ENCODE measurements at places on chromosomes 5 and 9.

DNA sequence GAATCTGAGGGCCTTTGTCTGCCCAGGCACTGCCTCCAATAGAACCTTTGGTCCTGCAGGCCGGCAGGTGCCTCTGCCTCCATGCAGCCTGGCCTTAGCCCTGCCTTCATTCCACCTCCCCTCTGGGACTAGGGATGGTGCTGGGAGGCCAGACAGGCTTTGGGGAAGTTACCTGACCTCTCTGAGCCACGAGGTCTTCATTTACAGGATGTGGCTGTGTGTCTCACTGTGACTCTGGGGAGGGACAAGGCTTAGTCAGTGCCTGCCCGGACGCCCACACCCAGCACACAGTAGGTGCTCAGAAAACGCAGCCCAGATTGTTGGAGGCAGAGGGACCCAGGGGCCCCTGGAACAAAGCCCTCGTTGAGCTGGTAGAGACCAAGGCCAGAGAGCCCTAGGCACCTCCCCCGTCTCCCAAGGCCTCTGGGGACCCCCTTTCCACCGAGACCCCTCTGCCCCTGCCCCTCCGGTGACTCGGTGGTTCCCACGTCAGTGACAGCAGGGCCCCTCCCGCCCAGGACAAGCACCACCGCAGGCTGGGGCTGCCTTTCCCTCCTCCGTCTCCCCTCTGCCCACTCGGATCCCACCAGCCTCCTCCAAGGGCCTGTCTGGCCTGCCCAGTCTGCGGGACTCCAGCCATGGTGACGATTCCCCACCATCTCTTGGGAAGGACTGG, 46.9 kb upstream of the EGFL7 start:
- DNase-seq, result no peak

DNA sequence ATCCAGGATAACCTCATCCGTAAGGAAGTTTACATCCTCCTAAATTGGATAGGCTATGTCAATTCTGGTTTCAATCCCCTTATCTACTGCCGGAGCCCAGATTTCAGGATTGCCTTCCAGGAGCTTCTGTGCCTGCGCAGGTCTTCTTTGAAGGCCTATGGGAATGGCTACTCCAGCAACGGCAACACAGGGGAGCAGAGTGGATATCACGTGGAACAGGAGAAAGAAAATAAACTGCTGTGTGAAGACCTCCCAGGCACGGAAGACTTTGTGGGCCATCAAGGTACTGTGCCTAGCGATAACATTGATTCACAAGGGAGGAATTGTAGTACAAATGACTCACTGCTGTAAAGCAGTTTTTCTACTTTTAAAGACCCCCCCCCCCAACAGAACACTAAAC, 1.3 kb downstream of the ADRB2 start:
- no peak for DNase-seq

DNA sequence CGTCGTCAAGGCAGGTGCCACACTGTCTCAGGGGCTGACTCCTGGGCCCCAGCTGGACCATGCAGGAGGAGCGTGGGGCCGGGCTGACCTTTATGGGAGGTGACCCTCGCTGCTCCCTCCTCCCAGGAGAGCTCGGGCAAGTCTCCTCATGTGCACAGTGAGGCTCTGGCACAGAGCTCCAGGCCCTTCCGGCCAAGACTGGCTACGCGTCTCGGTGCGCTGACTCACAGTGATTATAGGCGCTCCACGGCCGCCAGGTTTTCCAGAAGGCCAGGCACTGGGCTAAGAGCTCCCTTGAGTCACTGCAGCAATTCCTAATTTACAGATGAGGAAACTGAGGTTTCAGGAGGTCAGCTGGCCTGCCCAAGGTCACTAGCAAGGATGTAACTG, 47.4 kb downstream of the VAV2 start:
- DNase-seq, result no peak

- no peak for DNase-seq
Observed at GRCh38 chr5:180041301-180042274, 30.0 kb downstream of the RNF130 start.

DNA sequence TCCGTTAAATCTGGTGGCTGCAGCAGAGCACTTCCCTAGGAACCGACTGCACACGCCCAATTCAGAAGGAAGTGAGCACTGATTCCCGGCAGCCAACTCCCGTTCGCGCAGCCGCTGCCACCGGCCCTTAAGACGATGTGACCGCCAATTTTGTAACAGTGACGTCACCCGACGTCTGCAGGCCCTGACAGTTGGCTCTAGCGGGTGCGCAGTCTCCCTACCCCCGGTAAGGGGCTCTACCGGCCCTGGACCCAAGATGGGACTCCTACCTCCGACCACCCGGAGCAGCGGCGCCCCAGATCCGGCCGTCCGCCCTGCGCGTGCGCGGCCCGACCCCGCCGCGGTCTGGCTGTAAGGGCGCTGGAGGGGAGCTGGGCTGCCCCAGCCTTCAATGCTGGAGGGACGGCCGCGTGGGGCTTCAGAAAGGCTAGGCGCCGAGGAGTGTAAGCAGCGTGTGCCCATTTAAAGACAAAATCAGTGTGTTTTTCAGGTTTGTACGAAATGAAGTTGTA, 19.1 kb downstream of the DNAJA1 start:
- peak; percentile 18 for DNase-seq

GRCh38 chr5:83001796-83002381, 75.3 kb downstream of the TMEM167A start:
- DNase-seq, result no peak

DNA sequence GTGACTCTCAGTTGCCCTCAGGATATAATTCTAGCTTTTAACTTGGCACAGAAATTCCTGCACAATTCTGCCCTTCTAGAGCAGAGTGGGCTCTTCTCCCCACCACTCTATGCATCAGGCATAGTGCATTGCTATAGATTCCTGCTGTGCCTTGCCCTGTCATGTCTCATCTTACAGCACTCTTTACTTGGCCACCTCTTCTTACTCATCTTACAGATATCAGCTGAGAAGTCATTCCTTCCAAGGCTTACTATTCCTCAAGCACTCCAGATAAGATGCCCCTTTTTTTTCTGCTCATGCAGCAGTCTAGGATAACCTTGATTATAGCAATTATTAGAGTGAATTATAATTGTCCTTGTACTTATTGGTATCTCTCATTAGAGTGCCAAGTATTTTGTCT, 5.6 kb downstream of the FAM221B start:
- no peak for DNase-seq

DNA sequence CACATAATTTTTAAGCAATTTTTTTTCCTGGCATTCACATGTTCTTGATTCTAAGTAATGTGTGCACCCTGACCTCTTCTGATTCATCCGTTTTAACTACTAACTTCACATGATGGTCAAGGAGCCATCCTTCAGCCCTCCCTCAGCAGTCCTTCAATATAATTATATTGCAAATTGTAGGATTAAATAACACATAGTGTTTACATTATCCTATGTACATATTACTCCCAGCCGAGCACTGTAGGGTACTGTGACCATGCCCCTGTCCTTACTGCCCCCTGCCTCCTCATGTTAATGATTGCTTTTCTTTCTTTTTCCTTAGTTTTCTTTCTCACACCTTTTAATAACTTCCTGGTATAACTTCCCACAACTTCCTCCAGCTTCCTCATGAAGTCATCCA, 96.3 kb upstream of the FANCC start:
- DNase-seq, result no peak

DNA sequence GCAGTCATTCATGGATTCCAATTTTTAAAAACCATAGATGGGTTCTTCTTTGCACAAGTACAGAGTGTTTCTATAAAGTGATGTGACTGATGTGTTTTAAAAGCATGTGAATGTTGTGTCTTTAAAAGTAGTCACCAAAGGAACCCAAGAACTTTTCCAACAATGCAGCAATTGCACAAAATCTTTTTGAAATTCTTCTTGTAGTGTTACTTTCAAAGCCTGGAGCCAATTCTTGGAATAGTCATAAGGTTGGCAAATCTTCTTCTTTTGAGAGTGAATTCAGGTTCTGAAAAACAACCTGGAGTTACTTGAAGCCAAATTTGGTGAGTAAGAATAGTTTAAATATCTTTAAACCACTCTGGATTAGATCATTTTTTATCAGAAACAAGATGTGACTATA, 10.5 kb downstream of the GRAMD2B start:
- DNase-seq, result no peak

DNA sequence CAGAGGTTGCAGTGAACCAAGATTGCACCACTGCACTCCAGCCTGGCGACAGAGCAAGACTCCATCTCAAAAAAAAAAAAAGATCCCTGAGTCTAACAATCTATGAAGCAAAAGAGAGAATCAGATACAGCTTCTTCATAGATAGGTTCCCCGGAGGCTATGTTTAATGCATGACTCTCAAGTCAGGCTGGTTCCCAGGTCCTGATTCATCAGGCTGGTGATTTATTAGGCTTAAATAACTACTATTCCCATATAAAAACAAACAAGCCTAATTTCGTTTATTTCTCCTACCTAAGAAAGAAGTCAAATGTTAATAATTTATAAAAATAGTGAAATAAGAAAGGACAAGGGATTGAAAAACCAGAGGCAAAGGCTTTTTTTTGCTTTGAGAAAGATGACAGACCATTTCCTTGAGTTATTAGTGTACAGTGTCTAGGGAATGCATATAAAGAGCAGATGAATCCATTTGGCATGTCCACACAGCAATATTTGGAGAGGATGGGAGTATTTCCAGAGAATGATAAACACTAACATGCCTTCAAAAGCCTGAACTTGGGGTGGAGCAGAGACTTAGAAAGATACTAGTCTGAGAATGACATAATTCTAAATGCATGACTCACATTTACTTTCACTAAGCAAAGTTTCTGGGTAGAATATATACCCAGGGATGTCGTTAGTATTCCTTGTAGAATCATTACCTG, 115.3 kb downstream of the NREP start:
- DNase-seq, result no peak

GRCh38 chr5:169721771-169722170, 84.7 kb downstream of the DOCK2 start:
- no peak for DNase-seq

- DNase-seq, result no peak
Observed at GRCh38 chr9:106127776-106128175, 433.4 kb downstream of the TMEM38B start.

- no peak for DNase-seq
Observed at GRCh38 chr5:124599028-124599973, 147.1 kb downstream of the ZNF608 start.

- DNase-seq, result no peak
Observed at GRCh38 chr9:36738318-36738976, 165.8 kb downstream of the MELK start.

- no peak for DNase-seq
Observed at GRCh38 chr5:36624277-36624676, 17.9 kb downstream of the SLC1A3 start.

DNA sequence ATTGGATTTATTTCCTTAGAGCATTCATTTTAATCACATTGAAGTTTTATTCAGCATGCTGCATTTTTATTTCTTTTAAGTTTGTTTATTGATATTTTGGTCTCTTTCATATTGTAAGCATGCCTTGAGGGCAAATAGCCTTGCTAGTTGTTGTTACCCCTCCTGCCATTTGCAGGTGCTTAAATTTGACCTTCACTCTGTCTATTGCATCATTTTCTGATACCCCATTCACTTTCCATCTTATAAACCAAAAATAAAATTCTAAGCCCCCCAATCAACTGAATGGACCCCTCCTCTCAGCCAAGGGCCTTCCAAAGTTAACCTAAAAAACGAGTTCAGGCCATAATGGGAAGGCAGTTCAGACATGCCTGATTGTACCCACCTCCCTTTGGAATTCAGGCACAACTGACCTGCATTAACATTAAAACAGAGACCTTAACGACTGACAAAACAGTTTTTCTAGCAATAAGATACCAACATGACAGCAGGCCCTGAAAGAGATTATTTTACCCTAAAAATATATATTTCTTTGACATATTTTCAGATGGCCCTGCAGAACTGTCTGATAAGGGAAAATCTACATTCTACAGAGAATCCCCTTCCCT, 32.1 kb downstream of the TARS1 start:
- DNase-seq, result no peak

DNA sequence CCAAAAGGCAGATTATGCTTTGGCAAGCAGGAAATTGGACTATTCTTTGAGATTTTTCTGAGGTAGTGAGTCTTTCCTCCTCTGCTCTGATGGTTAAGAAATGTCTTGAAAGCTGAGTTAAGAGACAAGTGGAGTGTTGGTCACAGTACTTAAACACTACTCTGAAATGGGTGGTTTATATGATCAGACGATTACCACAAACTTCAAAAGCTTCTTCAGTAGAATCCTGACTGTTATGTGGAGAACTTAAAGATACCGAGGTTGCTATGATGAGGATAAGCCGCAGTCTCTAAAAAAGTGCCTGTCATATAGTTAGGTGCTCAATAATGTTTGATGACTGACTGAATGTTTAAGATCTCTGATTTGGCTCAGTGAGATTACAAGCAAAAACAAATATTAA, 24.3 kb downstream of the GCNT4 start:
- DNase-seq, result no peak

DNA sequence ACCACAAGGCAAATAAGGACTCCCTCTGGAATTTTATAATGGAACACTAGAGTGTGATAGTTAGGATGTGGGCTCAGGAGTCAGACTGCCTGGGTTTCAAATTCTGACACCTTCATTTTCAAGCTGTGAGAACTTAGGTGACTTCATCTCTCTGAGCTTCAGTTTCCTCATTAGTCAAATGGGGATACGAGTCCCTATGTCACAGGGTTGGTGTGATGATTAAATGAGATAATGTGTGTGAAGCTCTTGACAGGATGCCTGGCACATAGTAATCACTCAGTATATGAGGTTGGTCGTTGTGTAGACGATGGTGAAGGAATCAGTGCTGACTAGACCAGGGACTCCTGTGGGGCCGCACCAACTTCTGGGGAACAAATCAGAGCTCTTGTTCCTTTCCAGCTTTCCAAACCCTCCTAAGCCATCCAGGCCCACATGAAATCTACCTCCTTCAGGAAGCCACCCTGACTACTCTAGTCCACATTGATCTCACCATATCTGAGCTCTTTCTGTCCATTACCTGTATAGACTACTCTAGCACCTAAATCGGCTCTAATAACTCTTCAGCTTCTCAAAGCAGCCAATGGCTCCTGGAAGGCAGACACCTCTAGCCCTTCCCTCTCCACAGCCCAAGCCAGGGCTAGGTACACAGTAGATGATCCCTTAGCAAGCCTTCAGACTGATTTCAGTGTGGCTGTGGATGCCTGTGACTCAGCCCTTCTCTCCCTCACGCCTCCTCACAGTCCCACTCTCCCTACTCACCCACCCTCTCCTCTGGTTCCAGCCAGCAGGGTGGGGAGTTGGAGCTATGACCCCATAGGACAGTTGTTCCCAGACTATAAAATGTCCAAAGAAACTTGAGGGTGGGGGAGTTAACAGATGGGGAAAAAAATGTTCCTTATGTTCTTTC, 2.5 kb upstream of the TCF7 start:
- DNase-seq, result no peak

- no peak for DNase-seq
Observed at GRCh38 chr5:16596581-16596940, 20.2 kb downstream of the RETREG1 start.
